Stimulated activated CD4-positive, alpha-beta T cell treated with anti-CD3 and anti-CD28 coated beads, Interleukin-15, amount 100 ng/mL, for 24 hours (primary cell): ENCODE measurements at places on chromosomes 12 and 14.

GRCh38 chr12:24991209-24992049 is 42.5 kb upstream of the BCAT1 start:
- DNase-seq: no peak

- DNase-seq: no peak
Measured at GRCh38 chr14:95935228-95935822, 58.7 kb downstream of the TUNAR start.

- no peak for DNase-seq
Measured at GRCh38 chr12:75790219-75790618, 241.4 kb downstream of the PHLDA1 start.

DNA sequence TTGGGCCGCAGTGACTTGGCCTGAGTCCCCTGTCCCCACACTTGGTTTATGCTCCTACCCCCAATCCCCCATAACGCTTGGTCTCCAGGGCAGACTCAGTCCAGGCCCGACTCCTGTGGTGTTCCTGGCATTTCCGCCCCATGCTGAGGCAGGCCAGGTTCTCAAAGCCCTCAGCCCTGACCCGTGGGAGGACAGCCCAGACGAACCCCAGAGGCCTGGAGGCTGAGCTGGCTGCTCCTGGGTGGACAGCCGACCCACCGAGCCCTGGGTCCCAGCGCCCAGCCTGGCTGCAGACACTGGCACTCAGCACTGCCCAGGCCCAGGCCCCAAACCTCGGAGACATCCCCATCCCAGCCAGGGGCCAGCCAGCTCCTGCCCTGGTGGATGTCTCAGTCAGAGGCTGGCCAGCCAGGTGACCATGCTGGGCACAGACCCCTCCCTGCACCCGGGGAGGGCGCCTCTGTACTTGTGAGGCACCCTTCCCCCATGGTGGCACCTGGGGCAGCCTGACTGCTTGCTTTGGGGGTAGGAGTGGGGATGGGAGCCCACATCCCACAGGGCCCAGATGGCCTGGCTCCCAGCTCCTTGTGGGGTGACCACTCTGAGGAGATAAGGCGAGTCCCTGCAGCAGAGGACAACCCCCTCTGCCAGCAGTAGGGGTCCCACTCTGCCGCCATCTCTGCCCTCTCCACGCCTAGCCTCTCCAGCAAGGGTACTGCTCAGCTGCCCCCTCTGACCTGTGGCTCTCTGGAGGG is 1.4 kb downstream of the PLD4 start:
- DNase-seq: no peak

DNA sequence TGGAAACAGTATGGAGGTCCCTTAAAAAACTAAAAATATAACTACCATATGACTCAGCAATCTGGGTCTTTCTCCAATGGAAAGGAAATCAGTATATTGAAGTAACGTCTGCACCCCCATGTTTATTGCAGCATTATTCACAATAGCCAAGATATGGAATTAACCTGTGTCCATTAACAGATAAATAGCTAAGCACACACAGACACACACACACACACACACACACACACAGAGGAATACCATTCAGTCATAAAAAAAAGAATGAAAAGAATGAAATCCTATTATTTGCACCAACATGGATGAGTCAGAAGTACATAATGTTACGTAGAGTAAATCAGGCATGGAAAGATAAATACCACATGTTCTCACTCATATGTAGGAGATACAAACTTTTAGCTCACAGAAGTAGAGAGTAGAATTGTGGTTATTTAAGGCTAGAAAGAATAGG is 4.7 kb downstream of the KLRK1 start:
- DNase-seq: no peak

DNA sequence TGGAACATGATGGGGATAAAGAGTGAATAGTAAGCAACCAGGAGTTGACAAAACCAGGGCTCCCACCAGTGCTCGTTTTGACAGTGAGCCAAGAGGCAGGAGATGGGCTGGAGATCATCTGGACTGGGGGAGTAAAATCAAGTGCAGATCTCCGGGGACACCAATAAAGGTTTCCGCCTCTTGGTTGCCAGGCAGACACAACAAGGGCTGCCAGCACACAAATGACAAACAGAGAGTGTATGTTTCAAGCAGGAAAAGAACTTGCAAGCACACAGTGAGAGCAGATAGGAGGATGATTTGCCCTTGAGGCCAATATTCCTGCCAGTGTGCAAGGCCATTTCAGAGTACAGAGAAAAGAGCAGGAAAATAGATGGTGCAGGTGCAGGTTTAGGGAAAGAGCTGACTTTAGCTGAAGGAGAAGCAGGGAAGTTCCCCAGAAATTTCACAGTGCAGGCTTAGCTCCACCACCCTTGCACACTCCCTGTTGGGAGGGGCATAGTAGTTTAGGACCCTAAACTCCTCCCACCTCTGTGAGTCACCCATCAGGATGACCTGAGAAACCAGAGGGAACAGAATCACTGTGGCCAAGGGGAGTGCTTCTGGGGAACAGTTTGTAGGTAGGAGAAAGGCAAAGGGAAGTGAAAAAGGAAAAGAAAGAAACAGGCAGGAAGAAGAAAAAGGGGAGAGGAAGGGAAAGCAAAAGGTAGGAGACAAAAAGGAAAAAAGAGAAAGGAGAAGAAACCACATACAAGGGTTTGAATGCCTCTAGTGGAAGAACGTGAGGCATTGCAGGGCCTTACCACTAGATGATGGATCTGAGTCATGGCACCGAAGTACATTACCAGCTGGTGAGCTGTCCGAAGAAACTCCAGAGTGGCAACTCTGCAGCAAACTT is 404.4 kb downstream of the SLC6A15 start:
- no peak for DNase-seq

DNA sequence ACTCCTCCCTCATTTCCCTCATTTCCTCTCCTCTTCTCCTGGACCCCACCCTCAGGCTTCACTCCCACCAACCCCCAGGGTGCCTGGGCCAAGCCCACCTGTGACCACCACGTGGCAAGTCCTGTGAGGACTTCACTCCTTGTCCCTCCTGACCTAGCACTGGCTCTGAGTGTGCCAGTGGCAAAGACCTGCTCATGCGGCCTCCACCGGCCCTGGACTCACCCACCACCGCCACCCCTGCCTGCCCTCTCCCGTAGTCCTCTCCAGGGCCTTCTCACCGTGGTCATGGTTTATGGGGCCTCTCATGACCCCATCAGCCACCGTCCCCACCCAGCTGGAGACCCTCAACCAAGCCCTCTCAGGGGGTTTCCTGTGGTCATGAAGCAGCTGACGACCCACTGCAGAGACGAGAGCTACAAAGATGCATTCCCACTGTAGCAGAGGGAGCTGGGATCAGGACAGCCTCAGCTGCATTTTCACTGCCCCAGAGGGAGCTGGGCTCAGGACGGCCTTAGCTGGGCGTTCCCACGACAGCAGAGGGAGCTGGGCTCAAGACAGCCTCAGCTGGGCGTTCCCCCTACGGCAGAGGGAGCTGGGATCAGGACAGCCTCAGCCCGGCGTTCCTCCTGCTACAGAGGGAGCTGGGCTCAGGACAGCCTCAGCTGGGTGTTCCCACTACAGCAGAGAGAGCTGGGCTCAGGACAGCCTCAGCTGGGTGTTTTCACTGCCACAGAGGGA is 3.2 kb upstream of the C14orf180 start:
- DNase-seq: no peak

GRCh38 chr14:50000380-50001150 is 107.7 kb downstream of the ARF6 start:
- peak; percentile 86 for DNase-seq

DNA sequence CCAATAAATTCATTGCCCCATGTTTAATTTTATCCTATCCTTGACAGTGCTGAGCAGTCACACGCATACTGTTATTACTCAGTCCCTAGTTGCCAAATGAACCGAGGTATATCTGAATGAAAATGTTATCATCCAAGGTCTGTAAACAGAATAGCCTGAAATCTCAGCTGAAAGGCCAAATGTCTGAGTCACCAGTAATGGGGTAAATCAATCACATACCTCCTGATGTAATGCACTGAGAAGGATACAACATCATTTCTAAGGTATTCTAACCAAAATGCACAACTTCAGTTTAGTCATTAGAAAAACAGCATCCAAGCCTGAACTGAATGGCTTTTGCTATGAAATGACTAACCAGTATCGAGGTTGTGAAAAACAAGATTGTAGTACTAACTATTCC is 228.6 kb downstream of the DPF3 start:
- DNase-seq: no peak
